ENCODE measurements at places on chromosomes 3 and 15.

GRCh38 chr3:155791190-155791589 is 14.9 kb downstream of the C3orf33 start:
- DNase-seq, result no peak

DNA sequence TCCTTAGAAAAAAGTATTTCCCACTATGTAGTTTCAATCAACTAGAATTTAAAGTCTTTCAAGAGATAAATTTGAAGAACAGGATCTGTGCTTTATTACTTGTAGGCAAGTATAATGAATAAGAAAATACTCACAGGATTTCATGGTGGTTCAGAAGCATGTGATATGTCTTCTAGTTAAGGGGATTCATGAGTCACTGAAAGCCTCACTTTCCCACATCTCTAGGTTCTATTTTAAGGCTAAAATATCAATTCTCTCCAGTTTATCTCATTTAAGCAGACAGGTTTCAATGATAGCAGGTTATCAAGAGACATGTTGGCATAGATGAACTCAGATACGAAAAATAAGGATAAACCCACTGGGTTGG is 437.8 kb upstream of the BCHE start:
- no peak for DNase-seq

DNA sequence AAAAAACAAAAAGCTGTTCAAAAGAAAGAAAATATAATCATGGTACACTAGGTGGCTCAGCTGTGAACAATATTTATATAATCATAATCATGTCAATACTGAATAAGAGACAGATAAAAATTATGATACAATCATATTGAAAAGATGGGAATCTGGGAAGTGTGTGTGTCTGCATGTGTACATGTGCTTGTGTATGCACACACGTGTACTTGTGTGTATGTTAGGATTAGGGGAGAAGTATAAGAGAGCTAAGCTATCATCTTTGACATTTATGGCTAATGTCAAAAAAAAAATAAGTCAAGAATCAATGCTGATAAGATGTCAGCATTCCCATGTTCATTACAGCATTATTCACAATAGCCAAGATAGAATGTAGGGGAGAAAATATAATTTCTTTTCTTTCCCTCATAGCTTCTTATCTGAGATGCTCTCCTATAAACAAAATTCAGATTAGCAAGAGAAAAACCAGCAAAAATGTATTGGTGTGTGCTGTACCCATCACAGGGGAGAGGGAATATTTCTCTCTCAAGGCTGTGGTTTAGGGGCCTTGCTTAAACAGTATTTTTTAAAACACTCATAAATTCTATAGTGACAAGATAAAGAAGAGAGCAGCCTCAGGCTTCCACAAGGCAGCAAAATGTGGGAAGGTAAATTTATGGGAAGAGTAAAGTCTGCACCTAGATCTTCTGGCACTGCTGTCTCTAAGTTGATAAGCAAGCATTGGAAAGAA is 63.4 kb upstream of the ITGA11 start:
- DNase-seq, result no peak

DNA sequence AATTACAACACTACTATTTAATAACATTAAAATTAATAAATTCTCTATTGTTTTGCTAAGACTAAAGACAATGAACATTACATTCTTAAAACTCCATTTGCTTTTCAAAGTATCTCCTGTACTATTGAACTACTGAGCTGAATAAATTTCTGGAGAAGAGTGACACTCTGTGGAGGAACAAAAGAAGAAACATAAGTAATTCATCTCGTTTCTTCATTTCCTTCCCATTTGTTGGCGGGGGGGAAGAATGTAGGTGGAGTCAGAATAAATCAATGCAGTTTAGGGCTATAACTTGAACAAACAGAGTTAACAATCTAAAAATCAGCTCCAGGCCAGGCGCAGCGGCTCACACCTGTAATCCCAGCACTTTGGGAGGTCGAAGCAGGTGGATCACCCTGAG is 32.7 kb downstream of the EFHB start:
- no peak for DNase-seq

GRCh38 chr3:54928046-54928770 is at the start of gene LRTM1:
Gene LRTM1, minus strand, starts transcription at chr3:54928059. Its CDS starts 148 bp downstream, at chr3:54927911.
- no peak for DNase-seq

GRCh38 chr3:180959691-180960090 is 29.8 kb downstream of the DNAJC19 start:
- no peak for DNase-seq

- no peak for DNase-seq
These were observed 423.8 kb upstream of the CFAP20DC start for GRCh38 chr3:59473636-59474035.

GRCh38 chr3:42996633-42997075 is 17.5 kb downstream of the GASK1A start:
- DNase-seq, result no peak

- DNase-seq, result no peak
These were observed 366.0 kb downstream of the PTPRG start for GRCh38 chr3:61927332-61927731.

GRCh38 chr3:97838393-97838792 is 16.6 kb downstream of the CRYBG3 start:
- DNase-seq, result no peak

DNA sequence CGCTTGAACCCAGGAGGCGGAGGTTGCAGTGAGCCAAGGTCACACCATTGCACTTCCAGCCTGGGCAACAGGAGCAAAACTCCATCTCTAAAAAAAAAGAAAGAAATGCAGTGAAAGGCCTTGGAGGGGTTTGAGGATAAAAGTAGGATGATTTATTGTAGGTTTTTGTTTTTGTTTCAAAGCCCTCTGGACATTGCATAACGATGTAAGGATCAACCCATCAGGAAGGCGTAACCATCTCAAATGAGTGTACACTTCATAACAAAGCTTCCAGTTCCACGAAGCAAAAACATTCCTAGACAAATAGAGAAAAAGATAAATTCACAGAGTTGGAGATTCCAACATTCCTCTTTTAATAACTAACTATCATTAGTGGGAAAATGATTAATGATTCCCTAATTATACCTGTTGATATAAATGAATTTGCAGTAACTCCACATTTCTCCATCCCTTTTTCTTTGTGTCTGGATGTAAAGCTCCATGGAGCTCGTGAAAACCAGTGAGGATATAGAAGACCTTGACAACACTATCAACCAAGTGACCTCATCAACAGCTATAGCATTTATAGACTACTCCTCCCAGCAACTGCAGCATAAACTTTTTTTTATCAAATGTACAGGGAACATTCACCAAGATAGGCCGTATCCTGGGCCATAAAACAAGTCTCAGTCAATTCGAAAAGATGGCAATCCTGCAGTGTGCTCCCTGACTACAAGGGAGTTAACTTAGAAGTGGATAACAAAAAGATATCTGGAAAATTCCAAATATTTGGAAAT is 48.7 kb upstream of the PPP4R2 start:
- no peak for DNase-seq

DNA sequence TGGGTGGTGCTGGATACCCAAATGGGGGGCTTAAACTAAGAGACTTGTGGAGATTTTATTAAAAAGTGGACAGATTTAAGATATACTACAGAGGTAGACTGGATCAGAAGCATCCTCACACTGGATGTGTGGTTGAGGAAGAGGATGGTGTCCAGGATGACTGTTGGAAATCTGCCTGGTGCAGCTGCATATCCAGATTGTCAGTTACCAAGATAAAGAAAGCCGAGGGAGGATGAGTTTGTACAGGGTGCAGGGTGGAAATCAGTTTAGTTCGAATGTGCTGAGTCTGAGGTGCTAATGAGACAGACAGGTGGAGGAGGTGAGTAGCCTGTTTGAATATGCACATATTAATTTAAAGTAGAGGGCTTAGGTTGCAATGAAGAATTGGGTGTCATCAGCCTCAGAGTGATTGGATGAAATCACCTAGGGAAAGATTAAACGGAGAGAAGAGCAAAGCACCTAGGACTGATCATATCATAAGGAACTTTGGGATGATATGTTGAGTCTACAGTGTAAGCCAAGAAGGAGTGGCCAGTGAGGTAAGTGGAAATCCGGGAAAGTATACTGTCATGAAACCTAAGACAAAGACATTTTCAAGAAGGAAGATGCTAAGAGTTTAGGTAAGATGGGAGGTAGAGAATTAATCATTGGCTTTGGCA is 74.1 kb upstream of the GOLGA8B start:
- DNase-seq, result no peak

DNA sequence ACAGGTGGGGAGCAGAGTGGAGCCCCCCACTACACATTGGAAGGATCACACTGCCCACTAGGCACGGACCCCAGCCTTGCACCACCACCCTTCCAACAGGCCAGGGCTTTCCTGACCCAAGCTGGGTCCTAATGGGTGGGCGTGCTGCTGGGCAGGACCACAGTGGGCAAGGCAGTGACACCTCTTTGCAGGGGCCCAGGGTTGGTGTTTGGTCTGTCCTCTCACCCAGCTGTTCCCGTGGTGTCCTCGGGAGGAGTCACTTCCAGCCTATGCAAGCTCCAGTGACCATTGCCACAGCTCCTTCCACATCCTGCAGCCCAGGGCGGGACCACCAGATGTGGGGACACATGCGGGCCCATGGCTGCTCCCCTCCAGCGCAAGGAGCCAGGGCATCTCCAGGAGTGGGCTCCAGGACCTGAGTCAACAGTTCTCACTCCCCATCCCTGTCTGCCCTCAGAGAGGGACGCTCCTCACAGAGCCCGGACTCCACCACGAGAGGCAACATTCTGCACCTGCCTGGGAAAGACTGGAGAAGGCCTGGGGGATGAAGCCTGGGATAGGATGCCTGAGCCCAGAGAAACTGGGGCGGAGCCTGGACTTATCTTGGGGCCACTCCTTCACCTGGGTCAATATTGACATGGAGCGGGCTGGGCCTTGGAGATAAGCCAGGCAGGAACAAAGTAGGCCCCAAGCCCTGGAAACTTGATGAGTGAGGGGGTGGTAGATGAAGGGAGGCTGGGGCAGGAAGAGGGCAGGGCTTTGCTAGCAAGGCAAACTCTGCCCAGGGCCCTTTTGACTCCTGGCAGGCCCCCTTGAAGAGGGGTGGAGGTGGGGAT is 3.9 kb upstream of the VILL start:
- DNase-seq, result no peak

DNA sequence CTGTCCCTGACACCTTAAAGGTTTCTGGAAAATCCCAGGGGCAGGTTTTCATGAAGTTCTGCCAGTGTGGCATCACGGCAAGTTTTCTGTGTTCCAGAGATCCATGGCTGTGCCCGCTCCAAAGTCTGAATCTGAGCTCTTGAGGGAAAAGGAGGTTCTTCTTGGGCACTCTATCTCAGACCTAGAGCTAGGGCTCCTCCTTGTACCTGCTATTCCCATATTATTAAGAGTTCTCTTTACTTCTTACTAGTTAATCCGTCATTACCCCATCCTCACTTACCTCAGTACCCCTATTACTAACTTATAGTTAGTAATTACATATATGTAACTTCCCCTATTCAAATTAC is 5.9 kb upstream of the TRA2B start:
- no peak for DNase-seq

- DNase-seq, result no peak
These were observed 50.1 kb downstream of the UMPS start for GRCh38 chr3:124780356-124780755.

Measured in stimulated activated CD8-positive, alpha-beta memory T cell treated with anti-CD3 and anti-CD28 coated beads, Interleukin-2, amount 100 ng/mL, for 1 hour (primary cell).